ENCODE measurements at places on chromosomes 3 and 15.

DNA sequence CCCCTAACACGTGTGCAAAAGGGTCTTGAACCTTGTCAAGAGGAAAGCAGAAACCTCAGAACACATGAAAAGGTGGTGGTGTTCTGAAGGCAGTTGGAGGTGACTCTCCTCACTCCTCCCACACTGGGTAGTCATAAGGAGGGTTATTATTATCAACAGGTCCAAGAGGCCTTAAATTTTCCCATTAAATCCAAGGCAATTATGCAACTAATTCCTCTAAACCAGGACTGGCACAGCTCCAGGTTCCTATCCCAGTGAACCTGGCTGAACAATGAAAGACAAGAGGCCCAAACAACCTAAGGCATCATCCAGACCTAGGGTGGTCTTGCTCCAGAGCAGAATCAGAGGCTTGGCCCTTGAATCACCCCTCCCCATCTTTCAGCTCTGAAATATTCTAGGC, 15.0 kb downstream of the MYLK start:
- DNase-seq = no peak

DNA sequence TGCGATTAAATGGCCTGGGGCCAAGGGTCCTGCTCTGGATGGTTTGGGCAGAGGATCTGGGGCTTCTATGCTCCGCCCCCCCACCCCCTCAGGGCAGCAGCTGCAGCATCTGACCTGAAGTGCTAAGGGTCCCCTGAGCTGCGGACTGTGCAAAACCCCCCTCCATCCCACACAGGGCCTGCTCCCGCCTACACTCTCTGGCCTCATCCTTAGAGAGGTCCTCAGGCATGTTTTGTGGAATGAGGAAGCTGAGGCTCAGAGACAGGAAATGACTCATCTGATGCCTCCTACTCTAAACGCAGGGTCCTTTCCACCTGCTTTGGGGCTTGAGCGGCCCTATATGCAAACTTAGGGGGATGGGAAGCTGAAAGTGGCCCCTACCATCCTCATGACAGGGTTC, 59.5 kb upstream of the CTSH start:
- DNase-seq = no peak

DNA sequence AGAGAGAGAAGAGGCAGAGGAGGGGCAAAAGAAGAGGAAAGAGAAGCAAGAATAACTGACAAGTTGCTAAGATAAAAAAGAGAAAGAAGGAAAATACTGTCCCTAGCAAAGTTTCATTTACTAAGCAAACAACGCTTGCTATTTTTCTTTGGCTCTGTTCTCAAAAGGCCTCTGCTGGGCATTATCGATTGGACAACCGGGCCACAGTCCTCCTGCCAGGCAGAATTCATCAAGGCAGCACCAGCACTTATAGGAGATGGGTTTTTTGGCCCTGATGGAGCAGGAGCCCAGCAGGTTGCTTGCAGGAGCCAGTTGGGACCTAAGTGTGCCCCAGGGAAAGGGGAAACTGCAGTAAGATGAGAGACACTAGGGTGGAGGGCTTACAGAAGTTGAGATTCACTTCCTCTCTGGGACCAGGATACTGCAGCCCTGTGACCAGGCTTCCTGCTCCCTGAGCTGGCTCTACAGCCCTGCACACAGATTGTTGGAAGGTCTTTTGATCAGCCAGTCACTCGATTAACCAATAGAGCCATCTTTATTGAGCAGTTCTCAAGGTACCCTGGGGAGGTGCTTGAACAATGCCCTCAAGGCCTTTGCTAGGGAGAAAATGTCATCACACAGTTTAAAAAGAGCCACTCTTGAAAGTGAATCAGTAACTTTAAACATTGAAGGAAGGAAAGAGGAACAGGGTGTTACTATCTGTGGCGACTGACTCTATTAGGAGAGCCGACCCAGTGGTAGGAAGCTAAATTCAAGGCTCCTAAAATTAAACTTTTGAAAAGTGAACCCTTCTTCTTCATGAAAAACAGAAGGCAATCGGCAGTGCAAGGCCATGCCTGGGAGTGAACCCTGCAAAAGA, 28.8 kb upstream of the GLCE start:
- no peak for DNase-seq

- DNase-seq = no peak
Measured at GRCh38 chr3:120244834-120245225, 40.2 kb downstream of the GPR156 start.

GRCh38 chr3:48826451-48826850, 21.2 kb downstream of the PRKAR2A start:
- no peak for DNase-seq

GRCh38 chr15:80929225-80929624, 60.4 kb downstream of the MESD start:
- DNase-seq = no peak

DNA sequence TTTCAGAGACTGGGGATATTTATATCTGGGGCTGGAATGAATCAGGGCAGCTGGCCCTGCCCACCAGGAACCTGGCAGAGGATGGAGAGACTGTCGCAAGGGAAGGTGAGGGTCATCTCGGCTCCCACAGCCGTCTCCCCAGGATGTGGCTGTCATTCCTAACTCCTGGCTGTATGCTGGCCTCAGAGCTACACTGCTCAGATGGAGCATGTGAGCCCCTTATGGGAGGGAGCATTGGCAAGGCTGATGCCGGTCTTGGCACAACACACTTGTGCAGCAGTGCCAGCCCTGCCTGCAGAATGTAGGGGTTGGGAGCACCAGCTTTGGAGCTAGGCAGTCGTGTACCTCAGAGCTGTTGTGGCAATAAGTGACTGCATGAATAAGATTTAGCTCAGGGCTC, 5.2 kb downstream of the RCCD1 start:
- DNase-seq = no peak

DNA sequence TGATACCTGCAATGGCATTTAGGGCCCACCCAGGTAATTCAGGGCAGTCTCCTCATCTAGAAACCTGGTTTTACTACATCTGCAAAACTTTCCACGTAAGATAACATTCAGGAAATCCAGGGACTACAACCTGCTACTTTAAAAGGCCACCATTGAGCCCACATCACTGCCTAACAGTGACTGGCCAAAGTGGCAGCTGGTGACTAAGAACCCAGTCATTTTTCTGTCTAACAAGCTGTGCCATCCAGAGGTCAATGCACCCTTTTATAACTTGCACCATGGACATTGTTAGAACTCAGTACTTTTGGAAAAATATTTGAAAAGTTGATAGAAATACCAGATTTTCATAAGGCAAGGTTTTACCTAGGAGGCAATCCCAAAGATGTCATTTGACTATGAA, 492.4 kb downstream of the OTOL1 start:
- DNase-seq = no peak

DNA sequence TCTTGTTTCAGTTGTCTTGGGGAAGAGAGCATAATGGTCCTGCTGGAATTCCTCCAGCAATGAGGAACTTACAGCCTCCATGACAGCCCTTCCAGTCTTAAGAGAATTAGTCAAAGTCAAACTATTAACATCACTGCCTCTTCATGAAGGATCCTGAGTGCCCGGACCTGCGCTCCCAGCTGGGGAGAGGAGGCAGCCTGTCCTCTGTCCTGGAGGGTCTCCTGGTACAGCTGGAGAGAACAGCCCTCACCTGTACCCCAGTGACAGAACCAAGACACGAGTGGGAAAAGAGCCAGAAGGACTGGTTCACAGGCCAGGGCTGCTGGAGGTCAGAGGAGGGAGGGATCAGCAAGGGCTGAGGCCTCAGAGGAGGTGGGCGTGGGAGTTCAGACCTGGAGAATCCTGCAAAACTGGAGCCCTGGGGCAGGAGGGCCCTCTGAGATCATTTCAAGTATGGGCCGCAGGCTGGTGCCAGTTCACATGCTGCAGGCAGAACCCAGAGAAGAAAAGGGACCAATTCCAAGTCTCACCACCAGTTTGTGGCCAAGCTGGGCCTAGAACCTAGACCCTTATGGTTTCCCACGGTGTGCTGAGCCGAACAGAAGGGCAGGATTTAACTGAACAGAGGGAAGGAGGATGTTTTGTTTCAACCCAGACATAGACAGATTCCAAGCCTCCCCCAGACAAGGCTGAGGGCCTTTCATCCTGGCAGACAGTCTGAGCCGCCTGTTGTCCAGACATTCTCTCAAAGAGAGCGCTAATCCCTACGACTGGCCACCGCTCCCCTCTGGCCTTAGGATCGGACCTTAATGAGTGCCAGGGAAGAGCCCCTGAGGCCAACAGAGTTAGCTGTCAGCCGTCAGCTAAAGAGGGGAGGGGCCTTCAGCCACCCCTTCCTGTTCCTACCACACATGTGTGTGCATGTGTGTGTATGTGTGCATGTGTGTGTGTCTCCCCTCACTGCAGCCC, 18.2 kb downstream of the LOXL1 start:
- DNase-seq = no peak

GRCh38 chr3:33063651-33064051, 33.3 kb downstream of the GLB1 start:
- no peak for DNase-seq

DNA sequence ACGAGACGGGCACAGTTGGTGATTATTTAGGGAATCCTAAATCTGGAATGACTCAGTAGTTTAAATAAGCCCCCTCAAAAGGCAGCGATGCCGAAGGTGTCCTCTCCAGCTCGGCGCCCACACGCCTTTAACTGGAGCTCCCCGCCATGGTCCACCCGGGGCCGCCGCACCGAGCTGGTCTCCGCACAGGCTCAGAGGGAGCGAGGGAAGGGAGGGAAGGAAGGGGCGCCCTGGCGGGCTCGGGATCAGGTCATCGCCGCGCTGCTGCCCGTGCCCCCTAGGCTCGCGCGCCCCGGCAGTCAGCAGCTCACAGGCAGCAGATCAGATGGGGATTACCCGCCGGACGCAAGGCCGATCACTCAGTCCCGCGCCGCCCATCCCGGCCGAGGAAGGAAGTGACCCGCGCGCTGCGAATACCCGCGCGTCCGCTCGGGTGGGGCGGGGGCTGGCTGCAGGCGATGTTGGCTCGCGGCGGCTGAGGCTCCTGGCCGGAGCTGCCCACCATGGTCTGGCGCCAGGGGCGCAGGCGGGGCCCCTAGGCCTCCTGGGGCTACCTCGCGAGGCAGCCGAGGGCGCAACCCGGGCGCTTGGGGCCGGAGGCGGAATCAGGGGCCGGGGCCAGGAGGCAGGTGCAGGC, 318.0 kb downstream of the FGF12 start:
- DNase-seq = no peak

DNA sequence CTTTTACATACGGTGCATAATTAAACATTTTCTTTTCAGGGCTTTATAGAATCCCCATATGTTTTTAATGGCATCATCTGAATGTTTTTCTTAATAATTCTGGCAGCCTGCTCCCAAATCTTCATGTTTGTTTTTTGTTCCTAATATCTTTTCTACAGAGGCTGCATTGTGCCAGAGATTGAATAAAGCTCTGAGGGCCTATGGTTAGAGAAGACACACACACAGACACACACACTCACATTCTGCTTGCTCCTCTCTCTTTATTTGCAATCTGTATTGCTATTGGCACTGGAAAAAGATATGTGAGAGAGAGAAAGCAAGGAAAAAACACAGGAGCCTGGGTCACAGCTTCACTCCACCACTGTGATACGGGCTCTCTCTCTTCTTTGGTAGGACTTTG, 136.0 kb downstream of the MECOM start:
- no peak for DNase-seq

- no peak for DNase-seq
Measured at GRCh38 chr15:96246057-96246456, 84.4 kb upstream of the NR2F2 start.

DNA sequence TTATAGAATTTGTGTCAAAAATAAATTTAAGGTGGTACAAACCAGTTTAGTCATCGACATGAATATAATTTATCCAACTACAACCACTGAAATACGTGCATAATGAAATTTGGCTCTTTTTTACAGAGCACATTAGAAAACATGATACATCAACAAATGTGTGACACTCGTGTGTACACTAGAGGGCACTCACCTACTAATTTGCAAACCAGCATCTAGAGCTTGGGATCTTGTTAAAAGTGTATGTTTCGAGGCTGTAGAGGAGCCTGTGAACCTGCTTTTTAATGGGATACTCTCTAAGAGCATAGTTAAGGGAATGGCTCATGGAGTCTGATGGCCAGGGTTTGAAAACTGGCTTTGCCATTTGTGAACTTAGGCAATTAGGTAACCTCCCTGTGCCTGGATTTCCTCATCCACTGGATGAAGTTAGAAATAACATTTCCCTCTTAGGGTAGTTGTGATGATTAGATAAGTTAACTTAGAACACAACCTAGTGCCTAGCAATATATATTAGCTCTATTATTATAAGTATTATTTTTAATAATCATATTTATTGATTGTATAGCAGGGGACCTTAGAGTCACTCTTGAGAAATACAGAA, 8.8 kb upstream of the CPOX start:
- DNase-seq = peak; percentile 42

DNA sequence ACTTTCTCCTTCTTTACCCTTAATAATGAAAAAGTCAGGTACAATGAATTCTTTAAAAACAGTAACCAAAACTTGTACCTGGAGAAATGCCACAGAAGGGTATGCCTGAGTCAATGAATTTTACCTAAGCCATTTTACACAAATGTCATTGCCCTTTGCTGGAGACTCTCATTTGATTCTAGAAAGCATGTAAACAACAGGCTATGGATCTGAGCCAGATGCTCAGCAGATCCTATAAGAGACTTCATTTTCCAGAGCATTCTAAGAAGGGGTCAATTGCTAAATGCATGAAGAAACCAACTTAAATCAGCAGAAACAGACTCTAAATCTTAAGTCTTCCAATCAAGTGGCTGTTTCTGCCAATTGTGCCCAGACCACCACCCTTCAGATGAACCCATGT, 83.8 kb upstream of the GALNT15 start:
- DNase-seq = no peak

- no peak for DNase-seq
Measured at GRCh38 chr3:143720381-143720780, 127.9 kb downstream of the SLC9A9 start.

- DNase-seq = no peak
Measured at GRCh38 chr15:86649277-86649676, 569.6 kb downstream of the AGBL1 start.

DNA sequence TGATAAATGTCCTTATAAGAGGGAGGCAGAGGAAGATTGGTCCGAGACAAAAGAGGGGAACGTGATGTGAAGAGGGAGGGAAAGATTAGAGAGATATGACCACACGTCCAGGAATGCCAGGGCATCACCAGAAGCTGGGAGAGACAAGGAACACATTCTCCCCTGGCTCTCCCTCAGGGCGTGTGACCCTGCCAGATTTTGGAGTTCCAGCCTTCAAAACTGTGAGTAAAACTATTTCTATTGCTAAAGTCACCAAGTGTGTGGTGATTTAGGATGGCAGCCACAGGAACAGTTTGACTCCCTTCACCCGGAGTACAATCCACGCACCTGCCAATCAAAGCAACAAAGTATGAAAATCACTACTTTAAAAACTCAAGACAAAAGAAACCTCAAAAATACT, 32.1 kb upstream of the TJP1 start:
- DNase-seq = no peak

GRCh38 chr15:82852941-82853561, 43.6 kb downstream of the WHAMM start:
- no peak for DNase-seq

GRCh38 chr3:115251509-115251908, 104.4 kb upstream of the ZBTB20 start:
- DNase-seq = no peak

GRCh38 chr3:16498130-16498890, 15.2 kb downstream of the RFTN1 start:
- DNase-seq = no peak

Measured in large intestine (tissue), 12 donors.